ENCODE measurements at places on chromosomes 13 and 19.

DNA sequence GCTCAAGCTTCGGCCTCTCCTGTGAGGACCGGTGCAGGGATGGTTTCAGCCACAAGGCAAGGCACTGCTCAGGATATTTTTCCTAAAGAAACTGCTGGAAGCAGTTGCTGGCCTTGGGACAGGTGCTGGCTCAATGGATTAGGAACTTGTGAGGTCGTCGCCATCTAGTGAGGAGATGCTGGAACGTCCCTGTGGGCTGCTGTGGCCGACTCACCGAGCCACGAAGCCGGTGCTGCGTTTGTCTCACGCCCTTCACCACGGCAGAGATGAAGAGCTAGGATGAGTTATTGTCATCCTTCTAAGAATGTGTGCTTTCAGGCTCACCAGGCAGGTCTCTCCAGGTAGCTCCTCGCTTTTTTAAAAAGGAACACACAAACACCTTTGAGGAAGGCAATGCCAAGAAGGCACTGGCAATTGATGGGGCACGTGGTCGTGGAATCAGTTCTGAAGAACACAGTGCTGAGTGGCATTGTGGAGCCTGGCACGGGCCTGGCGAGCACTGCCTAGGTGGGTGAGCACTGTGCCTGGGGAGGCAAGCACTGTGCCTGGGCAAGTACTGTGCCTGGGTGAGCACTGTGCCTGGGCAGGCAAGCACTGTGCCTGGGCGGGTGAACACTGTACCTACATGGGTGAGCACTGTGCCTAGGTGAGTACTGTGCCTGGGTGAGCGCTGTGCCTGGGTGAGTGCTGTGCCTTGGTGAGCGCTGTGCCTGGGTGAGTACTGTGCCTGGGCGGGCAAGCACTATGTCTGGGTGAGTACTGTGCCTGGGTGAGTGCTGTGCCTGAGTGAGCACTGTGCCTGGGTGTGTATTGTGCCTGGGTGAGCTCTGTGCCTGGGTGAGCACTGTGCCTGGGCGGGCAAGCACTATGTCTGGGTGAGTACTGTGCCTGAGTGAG is 140.4 kb downstream of the TEX29 start:
- H3K27me3 ChIP-seq, result peaks cover 91% of the 10 kb centered on the region
- no peak overlapping the region for H3K27ac ChIP-seq
- H3K4me3 ChIP-seq, result no peak overlapping the region
- H3K36me3 ChIP-seq, result no peaks in the 10 kb centered on the region
- no peaks in the 10 kb centered on the region for H3K4me1 ChIP-seq

- no peak overlapping the region for H3K27ac ChIP-seq
- no peak for DNase-seq
- H3K27me3 ChIP-seq, result no peaks in the 10 kb centered on the region
- no peaks in the 10 kb centered on the region for H3K36me3 ChIP-seq
Observed at GRCh38 chr13:74166261-74167004, 32.2 kb upstream of the KLF12 start.

- peak; percentile 80 for DNase-seq
- no peaks in the 10 kb centered on the region for H3K36me3 ChIP-seq
- no peaks in the 10 kb centered on the region for H3K27me3 ChIP-seq
- no peak overlapping the region for H3K4me3 ChIP-seq
- H3K27ac ChIP-seq, result peak overlapping the region; percentile 53
Observed at GRCh38 chr13:19587635-19588300, 26.4 kb upstream of the TPTE2 start.

GRCh38 chr19:39413272-39413910 is 922 bp downstream of the PLEKHG2 start:
- no peaks in the 10 kb centered on the region for H3K27me3 ChIP-seq
- H3K27ac ChIP-seq, result peak overlapping the region; percentile 97
- H3K36me3 ChIP-seq, result peaks cover 25% of the 10 kb centered on the region

GRCh38 chr19:18202778-18203407 is 949 bp downstream of the RAB3A start:
- peak; percentile 39 for DNase-seq
- H3K4me1 ChIP-seq, result peaks cover 12% of the 10 kb centered on the region
- no peak overlapping the region for H3K27ac ChIP-seq
- no peaks in the 10 kb centered on the region for H3K27me3 ChIP-seq
- H3K36me3 ChIP-seq, result peaks cover 12% of the 10 kb centered on the region
- H3K4me3 ChIP-seq, result peak overlapping the region; percentile 60

DNA sequence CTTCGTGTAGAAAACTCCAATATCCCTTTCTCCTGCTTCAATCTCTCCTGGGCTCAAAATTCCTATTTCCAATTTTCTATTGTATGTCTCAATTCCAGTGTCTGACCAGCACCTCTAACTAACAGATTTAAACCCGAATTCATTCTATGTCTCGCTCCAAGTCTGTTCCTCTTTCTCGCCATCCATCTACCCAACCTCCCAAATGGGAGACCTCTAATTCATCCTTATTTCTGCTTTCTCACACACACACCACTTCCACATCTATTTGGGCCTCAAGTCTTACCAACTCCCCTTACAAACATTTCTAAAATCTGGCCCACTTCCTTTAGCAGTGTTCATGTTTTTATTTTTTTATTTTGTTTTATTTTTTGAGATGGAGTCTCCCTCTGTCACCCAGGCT is 53.3 kb downstream of the MBD3L2B start:
- no peak overlapping the region for H3K27ac ChIP-seq
- no peaks in the 10 kb centered on the region for H3K36me3 ChIP-seq
- no peak overlapping the region for H3K4me3 ChIP-seq
- H3K27me3 ChIP-seq, result no peaks in the 10 kb centered on the region
- no peak for DNase-seq

Measured in A673 (cell line).